ENCODE measurements at places on chromosomes 2 and 18. TPM values are rescaled to one million over a fixed set of nuclear protein-coding genes. Genes with fewer than 3 reads are reported as not detected.

- no peak for DNase-seq
Observed at GRCh38 chr2:95068256-95068655, 42.7 kb downstream of the MAL start.

The COL4A3 gene
- not detected for total RNA-seq

DNA sequence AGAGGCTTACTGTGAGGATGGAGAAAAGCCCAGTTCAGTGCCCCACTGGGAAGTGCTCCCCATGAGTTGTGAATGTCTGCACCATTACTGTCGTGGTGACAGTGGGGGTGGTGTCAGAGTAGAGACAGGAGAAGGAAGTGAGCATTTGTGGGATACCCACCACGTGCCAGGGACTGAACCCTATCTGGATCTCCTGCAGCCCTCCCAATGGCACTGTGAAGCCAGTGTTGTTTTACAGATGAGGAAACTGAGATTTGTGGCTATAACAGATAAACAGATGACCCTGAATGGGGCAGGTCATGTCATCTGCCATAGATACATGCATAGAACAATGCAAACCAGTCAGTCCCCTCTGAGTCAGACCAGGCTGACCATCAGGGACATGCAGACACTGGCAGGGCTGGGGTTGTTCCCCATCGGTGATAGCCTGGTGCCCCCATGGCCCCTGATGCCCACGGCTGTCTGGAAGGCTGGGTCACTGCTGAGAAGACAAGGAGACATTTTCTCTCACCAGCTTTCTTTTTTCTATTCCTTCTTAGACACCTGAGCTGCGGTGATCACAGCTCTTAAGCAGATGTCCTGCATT is 60.8 kb downstream of the EMILIN2 start:
- DNase-seq: no peak

DNA sequence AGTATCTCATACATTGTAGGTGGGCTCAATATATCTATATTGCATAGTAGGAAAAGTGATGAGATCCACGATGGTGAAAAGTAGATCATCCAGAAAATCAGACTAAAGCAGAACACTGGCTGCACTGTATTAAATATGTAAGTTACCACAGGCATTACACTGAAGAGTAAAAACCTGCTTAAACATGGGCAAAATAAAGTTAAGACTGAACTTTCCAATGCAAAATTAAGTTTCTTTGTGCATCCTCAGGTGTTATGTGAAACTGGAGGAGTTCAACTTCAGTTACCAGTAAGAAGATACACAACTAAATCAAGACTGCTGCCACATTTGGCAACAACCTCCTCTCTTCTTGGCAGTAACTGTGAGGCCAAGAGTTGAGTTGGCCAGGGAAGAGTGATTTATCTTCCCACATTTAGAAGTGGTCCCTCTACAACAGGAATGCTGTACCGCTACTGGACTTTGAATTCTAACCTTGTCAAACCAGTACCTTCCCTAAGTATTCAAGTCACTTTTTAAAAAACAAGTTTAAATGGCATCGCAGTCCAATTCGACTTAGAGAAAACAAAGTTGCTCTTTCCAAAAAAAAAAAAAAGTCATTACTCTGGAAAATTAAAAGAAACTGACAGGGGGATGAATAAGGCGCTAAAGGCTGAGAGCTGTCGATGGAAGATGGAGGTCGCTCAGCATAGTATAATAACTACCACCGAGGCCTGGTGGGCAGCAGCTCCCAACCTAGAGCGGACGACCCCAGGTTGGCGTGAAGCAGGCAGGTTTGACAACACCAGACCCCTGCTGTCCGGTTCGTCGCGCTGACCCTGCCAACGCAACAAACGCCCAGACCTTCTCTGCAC is 1.1 kb downstream of the MAP4K3 start:
- peak; percentile 61 for DNase-seq

DNA sequence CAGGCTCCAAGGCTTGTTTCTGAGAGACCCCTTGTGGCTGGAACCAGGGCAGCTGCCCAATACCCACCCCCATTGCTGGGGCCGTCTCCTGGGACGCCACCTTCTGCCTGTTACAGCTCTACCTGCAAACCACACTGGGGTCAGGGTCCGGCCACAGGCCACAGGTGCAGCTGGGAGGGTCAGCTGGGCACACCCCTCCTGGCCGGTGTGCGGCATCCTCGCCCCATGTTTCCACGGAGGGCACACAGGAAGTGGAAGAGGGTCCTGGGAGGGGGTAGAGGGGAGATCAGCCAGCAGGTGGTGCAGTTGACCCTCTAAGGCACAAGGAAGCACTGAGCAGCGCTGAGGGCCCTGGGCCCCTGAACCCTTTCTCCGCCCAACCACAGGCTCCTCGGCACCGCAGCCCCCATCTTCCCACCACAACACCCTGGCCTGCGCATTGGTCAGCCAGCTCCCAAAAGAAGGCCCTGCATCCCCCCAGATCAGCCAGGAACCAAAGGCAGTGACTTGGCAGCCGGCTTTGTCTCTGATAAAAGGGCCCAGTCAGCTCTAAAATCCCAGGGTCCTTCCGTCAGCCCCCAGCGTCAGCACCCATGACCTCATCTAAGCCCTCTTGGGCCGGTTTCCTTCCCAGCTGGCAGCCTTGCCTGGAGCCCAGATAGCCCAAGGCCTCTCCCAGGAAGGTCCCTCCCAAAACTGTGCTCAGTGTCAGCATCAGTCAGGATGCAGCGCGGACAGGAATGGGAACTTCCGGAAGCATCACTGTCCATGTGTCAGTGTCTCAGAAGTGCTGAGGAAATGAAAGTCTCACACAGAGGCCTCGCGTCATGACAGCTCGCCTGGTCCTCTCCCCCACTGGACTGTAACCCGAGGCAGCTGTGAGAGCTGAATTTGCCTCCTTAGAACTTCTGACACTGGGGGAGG is 1.7 kb downstream of the ERFE start:
- DNase-seq: no peak

DNA sequence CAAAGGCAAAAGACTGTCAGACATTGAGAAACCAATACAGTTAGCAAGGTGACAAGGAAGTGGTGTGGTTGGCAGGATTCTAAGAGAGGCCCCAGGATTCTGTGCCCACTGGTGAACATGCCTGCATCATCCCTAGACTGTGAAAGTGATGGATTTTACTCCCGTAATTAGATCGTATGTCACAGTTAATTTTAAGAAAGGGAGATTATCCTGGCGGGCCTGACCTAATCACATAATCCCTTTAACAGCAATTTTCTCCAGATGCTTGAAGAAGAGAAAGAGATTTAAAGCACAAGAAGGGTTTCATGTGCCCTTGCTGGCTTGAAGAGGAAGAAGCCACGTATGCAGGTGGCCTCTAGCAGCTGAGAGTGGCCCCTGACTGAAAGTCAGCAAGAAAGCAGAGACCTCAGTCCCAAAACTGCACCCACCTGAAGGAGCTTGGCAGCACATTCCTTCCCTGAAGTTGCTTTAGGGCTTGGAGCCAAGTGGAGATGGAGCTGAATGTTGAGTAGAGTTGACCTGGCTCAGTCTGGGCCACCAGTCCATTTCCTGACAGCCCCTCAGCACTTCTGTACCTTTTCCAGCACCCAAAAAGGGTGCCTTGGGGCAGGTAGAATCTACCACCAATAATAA is 49.1 kb downstream of the GTF3C3 start:
- DNase-seq: no peak

The PDE11A gene
- 0.86 TPM for total RNA-seq

The INPP4A gene
- total RNA-seq: 16.0 TPM

The PFN4 gene
- not detected for total RNA-seq

The CDH7 gene
- total RNA-seq: not detected

- DNase-seq: peak; percentile 37
Observed at GRCh38 chr2:181937473-181937872, 45.9 kb downstream of the ITPRID2 start.

The ALPG gene
- total RNA-seq: not detected

- DNase-seq: peak; percentile 64
Observed at GRCh38 chr2:159946326-159946999, 116.0 kb downstream of the PLA2R1 start.

GRCh38 chr2:180443888-180444287 is 436.8 kb upstream of the CWC22 start:
- peak; percentile 27 for DNase-seq

Measured in GM23248 (cell line).